ENCODE measurements at places on chromosomes 3 and 15.

- no peak for DNase-seq
Measured at GRCh38 chr15:61769557-61769956, 290.7 kb downstream of the VPS13C start.

GRCh38 chr15:98160236-98160635, 199.7 kb downstream of the ARRDC4 start:
- peak; percentile 72 for DNase-seq

DNA sequence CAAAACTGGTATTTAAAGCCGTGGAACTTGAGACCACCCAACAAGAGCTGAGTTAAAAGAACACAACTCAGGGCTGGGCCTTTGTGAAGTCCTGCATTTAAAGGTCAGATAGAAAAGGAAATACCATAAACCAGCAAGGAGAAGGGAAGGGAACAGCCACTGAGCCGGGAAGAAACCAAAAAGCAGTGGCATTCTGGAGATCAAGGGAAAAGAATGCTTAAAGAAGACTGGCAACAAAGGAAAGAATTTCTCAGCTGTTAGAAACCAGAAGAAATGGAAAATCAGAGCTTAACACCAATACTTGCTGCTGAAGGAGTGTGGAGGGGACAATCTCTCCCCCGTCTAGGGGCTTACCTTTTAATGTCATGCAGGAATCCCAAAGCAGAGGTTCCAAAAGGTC, 247.4 kb upstream of the CHRNA7 start:
- no peak for DNase-seq

DNA sequence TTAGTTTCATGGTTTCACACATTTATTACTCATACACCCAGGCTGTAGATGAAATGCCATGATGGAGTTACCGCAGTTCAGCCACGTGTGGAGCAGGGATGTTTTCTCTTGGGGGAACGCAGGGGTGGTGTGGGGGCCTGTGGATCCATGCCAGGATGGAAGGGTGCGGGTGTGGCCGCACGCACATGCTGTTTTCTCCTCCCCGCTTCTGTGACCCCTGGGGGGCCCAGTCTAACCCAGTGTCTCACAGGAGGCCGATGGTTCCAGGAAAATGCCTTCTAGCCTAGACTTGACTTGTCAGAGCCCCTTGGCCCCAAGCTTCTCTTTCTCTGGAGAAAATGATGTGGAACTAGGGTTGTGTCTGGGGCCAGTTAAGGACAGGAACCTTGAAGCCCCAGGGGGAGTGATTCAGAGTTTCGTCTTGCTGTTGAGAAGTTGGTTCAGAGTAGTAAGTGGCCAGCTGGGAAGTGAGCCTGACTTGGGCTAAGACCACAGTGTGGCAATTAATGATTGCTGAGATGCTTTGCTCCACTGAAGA, 240.4 kb upstream of the BHLHE40 start:
- DNase-seq: peak; percentile 32

GRCh38 chr15:63329567-63330350, 51.9 kb downstream of the CA12 start:
- DNase-seq: no peak

GRCh38 chr3:165742351-165742750, 94.9 kb downstream of the BCHE start:
- no peak for DNase-seq

DNA sequence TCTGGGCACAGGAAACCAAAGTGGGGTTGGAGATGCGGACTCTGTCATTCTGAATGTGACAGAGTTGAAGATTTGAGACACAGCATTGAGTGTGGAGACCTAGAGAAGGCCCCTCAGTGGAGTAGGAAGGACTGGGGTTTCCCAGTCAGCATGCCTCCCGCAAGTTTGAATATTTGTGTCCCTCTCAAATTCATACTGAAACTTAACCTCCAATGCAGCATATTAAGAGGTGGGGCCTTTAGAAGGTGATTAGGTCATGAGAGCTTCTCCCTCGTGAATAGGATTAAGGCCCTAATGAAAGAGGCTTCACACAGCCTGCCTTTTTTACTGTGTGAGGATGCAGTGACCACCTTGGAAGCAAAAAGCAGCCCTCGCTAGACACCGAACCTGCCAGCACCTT, 8.0 kb downstream of the HDDC3 start:
- DNase-seq: peak; percentile 40

- DNase-seq: no peak
Measured at GRCh38 chr3:71536376-71536965, 47.1 kb downstream of the FOXP1 start.

- no peak for DNase-seq
Measured at GRCh38 chr15:29756358-29757267, 65.7 kb downstream of the TJP1 start.

DNA sequence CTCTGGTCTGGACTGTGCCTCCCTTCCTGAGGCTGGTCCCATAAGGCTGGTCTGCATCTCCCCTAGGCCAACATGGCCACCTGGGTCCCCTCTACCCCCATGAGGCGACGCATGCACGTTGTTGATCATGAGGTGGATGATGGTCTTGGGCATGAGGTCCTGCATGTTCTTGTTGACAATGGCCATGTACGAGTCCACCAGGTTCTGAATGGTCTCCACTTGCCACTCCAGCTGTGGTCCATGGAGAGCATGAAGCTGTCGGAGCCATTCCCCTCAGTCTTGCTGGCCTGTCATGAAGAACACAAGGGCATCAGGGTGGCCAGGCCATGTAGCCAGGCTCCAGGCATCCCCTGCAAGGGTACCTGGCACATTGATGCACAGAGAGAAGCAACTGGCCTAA, 27.1 kb upstream of the CSPG4 start:
- no peak for DNase-seq

- DNase-seq: peak; percentile 59
Measured at GRCh38 chr3:152471814-152472671, 203.3 kb downstream of the MBNL1 start.

GRCh38 chr3:105647047-105647446, 221.8 kb downstream of the CBLB start:
- no peak for DNase-seq

DNA sequence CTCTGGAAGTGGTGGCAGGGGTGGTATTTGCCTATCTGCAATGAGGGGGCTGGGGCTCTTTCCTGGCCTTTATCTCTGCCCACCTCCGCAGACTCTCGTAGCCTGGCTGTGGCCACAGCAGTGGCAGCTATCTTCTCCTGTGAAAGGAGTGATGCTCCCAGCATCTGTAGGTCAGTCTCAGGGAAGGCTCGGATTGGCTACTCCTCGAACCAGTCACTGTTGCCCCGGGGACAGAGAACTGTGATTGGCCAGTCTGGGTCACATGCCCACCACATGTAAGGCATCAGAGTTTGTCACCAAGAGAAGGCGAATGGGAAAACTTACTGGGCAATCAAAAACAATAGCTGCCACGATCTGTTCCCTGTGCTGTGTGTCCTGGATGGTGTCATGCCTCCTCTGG, 30.1 kb upstream of the FGD5 start:
- DNase-seq: no peak

GRCh38 chr15:35768949-35769348, 223.0 kb upstream of the DPH6 start:
- DNase-seq: no peak

DNA sequence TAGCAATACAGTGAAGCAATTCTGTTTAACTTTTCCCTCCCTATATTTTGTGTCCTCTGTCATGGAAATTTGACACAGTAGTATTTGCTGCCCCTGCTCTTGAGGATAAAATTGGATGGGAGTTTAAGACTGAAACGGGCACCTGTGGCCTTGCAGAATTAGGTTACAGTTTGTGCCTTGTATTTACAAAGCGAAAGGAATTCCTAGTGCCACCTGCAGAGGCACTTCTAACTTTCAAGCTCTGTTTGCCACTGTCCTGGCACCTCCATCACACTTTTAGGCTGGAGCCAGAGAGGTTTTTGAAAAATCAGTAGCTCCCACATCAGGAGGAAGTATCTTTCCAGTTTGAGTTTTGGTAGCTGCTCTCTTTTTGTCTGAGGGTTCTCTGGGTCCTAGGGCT, 39.5 kb downstream of the CD86 start:
- DNase-seq: no peak

GRCh38 chr15:71437919-71438318, 322.6 kb downstream of the THSD4 start:
- DNase-seq: no peak

DNA sequence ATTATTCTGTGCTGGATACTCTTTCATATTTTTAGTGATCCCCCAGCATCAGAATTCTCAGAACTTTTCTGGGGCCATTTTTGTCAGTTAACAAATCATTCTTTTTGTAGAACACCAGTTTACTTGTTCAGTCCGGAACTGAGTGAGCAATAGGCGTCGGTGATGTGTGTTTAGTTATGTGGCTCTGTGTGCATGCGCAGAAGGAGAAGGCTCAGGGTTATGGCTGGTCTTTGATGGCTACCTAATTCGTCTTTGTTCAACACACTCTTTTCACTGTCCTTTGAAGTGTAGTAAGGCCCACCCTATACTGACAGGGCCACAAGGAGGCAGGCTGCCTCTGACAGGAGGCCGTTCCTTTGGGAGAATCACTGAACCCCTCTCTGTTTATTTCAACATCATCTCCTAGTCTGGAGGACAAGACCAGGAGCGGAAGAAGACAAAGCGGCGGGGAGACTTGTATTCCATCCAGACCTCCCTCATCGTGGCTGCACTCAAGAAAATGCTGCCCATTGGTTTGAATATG, 158.2 kb upstream of the CHRM5 start:
- no peak for DNase-seq

- DNase-seq: no peak
Measured at GRCh38 chr15:48393645-48394506, 62.6 kb downstream of the DUT start.

- no peak for DNase-seq
Measured at GRCh38 chr15:32881528-32881927, 163.7 kb downstream of the GREM1 start.

DNA sequence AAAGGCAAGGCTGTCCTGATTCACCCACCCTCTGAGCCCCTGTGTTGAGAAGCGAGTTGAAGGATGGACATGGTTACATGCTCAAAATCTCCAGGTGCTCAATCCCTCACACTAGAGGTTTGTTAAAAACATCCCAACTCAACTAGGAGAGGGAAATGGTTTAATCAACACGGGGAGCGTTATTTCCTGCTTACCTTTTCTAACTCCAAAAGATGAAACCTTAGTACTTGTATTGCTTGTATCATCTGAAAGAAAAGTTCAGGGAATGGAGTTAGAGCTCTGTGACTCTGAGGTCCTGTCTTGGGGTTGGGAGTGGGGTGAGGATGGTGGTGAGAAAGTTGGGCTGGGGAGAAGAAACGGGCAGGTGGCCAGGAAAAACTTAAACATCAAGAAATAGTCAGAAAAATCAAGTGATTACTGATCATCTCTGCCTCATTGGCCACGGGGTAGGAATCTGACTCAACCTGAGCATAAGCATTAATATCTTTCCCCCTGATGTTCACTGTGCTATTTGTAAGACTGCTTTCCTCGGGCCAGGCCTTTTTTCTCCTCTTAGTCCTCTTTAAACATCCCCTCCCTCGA, 5.9 kb downstream of the MEIS2 start:
- no peak for DNase-seq

DNA sequence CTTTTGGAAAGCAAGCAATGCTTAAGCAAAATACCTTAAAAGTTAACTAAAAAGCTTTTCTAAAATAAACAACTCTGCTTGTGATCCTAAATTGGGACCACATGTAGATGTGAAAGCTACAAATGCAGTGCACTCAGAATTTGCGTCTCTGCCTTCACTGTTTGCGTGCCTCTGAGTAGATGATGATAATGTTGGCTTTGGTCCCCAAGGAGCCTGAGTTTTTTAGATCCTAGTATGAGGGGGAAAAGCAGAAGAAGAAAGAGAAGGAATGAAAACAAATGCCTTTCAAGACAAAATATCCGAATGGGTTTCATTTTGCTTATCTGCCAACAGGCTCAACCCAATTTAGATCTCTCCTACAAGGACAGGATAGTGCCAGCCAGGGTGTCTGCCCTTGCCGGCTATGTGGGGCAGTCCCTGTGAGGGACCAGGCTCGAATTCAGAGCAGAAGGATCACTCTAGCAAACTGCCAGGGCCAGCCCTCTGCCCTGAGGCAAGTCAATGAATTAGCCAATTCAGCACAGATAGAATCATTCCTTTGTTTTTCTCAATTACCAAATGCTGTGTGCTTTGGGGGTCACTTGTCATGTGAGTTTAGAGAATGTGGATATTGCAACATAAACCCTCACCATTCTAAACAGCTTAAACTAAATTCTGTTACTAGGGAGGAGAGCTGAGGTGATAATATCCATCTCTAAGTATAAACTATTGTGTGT, 28.5 kb downstream of the SCG5 start:
- no peak for DNase-seq

GRCh38 chr15:33083232-33084081, 111.1 kb downstream of the FMN1 start:
- DNase-seq: no peak

DNA sequence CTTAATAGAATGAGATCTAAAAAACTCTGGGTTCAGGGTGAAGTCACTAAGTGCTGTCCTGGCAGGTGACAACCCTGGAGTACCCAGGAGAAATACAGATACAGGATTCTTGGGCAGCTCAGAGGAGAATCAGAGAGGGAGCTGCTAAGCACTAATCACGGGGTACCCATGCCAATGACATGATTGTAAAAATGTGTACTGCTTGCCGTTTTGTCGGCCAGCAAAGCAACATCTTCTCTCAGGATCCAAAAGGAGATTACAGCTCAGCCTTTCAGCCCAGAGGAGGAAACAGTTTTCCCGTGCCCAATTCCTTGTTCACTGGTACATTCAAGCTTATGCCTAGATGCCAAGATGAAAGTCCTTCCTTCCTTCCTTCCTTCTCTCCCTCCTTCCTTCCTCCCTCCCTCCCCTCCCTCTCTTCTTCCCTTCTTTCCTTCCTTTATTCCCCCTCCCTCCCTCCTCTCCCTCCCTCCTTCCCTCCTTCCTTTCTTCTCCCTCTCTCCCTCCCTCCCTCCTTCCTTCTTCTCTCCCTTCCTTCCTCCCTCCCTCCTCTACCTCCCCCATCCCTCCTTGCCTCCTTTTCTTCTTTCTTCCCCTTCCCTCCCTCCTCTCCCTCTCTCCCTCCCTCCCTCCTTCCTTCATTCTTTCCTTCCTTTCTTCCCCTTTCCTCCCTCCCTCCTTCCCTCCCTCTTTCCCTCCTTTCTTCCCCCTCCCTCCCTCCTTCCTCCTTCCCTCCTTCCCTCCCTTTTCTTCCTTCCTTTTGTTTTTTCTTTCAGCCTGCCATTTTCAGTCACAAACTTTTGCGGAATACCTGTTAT, 4.1 kb upstream of the MINAR1 start:
- no peak for DNase-seq

DNA sequence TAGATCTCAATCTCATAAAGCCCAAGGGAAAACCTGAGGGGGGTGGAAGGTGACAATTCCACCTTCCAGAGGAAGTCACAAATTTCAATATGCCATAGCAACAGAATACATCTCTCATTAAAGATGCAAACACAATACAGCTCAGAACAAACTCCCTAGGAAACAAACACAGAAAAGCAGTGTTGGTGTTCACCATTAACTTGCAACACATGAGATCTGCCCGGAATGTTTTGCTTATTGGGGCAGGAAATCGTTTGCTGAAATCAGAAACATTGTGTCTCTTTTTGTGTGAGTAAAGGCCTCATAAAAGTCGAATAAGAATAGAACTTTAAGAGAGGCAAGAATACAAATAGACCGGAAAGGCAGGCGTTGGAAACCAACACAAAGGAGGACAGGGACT, 5.8 kb upstream of the RYR3 start:
- DNase-seq: no peak

GRCh38 chr3:101816215-101817149, 32.8 kb upstream of the NFKBIZ start:
- DNase-seq: no peak

Data from stimulated activated naive CD8-positive, alpha-beta T cell treated with anti-CD3 and anti-CD28 coated beads, Interleukin-15, amount 100 ng/mL, for 72 hours (primary cell).